Thyroid gland (tissue), 4 donors: ENCODE measurements at places on chromosomes 7 and 10. TPM values are rescaled to one million over a fixed set of nuclear protein-coding genes. Genes with fewer than 3 reads are reported as not detected.

DNA sequence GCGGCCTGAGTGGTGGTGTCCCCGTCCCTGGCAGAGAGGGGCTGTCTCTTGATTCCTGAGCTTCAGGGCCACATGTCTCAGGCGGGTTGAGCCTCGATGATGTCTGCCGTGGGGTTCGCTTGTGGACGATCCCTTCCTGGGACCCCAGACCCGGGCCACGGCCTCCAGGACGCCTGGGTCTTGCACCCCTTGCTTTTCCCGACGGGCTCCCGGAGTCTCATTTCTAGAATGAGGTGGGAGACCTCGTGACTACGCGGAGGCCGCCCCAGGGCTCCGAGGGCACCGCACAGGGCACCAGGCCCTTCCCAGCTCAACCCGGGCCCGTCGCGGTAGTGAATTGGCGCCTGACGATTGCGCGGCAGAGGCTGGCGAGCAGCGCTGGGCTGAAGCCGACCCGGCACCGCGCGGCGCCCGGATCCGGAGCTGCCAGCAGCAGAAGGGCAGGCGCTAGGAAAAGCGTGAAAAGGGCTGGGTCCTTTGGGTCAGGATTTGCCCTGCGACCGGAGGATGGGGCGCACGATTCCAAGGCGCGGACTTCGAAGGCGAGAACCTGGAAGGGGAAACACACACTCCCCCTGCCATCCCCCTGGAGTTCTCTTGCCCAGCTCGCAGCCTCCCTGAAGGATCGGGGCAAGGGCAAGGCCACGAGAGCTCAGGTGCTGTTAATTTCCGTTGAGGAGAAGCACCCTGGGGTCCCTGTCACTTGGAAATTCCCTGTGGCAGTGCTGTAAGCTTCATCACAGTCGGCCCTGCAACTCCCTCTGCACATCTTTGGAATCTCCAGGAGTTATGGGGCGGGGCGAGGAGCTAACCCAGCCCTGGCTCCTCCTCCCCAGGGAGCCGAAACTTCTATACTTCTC, 15.5 kb downstream of the TLX1 start:
- no peak for DNase-seq

- no peak for DNase-seq
Observed at GRCh38 chr7:115232041-115232440, 310.1 kb downstream of the MDFIC start.

DNA sequence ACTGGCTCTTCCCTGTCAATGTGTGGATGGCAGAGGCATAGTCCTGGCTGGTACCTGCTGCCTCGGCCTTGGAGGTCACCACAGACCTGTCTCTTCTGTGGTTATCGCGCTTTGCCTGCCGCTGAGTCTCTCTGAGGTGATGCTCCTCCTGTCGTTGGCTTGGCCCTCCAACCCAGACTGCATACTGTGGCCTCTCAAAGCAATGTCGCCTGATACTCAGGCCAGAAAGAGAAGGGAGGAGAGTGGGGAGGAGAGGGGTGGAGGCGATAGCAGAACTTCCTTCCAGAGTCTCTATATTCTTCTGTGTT, 133.2 kb upstream of the KCNMA1 start:
- no peak for DNase-seq

- peak; percentile 51 for DNase-seq
Observed at GRCh38 chr7:1059200-1060091, 15.1 kb downstream of the GPR146 start.

DNA sequence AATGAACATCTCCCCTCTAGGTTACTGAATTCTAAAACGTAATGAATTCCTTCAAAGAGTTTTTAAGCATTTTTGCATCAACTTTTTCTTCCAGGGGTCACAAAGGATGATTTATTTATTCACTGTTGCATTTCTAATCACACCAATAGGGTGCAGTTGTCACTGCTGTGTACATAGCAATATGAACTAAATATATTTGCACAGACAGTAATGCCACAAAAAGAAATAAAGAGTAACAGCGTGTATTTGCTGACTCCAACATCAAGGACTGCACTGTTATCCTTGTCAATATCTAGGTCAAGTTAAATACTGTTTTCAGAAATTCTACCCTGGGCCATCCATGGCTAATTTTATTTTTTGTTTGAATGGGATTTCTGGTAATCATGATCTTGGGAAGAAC, 138.0 kb downstream of the FRMD4A start:
- DNase-seq: no peak

GRCh38 chr10:24007359-24007758, 201.6 kb upstream of the KIAA1217 start:
- DNase-seq: no peak

Gene TSPAN33
- 9.9 TPM for total RNA-seq

Gene RPS24
- 3,992 TPM for total RNA-seq
